Vagina (tissue), 2 donors: ENCODE measurements at places on chromosomes 3 and 15.

GRCh38 chr3:182284793-182285192 lies 508.5 kb upstream of the ATP11B start:
- no peak for DNase-seq

- no peak for DNase-seq
Observed at GRCh38 chr15:55601374-55601773, 13.2 kb upstream of the PYGO1 start.

- DNase-seq: no peak
Observed at GRCh38 chr15:35567392-35567791, 21.4 kb upstream of the DPH6 start.

- DNase-seq: no peak
Observed at GRCh38 chr15:40941068-40941527, 12.0 kb downstream of the DLL4 start.

GRCh38 chr3:104832530-104832929 lies 534.2 kb upstream of the ALCAM start:
- DNase-seq: no peak

DNA sequence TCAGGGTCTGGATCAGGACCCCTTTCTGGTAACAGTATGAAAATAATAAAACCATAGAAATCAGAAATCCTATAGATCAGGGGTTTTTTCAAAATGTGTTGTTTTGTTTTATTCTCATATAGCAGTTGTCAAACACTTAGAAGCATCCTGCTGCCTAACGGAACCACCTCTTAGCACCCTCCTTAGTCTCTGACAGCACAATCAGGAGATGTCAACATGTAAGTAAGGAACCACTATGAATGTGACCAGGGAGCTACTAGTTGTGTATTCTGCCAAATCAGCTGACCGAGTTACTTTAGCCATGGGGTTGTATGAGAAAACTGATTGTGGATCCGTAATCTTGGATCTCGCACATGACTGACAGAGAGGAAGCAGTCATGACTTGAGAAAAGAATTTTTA lies 22.2 kb downstream of the CCDC39 start:
- no peak for DNase-seq

DNA sequence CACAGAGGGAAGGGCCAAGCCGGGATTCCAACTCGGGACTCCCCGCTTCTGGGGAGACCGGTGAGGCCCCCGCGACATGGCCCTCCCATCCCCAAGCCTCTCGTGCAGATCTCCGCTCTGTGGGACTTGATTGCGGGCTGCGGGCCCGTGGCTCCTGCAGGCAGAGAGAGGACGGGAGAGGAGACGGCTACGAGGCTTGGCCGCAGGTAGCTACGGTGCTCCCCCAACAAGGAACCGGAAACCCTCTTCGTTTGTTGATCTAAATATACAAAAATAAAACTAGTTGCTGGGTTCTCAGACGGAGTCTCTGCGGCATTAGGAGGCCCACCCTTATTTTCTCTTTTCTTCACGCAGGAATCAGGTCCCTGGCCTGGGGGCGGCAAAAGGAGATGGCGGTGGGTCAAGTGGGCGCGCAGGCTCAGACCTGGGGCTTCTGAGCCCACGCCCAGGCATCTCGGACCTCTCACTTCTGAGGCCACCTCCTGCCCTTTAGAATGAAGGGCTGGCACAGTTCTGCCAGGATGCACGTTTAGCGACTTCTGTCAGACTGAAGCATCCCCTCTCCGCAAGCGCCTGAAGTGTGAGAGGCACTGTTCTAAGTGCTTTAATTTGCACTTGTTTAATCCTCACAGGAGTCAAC lies 10.9 kb downstream of the GNB5 start:
- DNase-seq: no peak

DNA sequence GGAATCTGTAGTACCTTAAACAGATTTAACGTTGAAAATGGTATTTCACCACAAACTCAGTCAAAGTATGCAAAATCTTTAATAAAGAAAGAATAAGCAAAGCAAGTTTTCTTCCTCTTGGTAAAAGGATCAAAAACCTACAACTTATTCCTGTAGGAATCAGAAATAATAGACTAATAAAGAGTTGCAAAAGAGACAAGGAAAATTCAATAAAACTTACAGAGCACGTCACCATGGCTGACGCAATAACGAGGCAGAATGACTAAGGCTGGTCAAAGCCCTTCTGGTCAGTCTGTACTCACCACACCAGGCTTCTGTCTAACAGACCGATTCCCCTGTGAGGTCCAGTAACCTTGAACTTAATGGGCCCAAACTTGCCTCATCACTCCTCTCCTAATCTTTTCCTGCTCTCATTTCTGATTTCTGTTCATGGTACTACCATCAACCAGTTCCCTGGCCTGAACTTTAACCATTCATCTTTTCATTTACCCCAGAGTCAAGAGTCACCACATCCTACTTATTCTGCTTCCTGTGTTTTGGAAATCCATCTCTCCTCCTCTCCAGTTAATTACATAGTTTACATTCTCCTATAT lies 5.0 kb downstream of the MASP1 start:
- no peak for DNase-seq

- no peak for DNase-seq
Observed at GRCh38 chr15:40511093-40511471, 40.3 kb downstream of the CHST14 start.

GRCh38 chr3:150035301-150035779 lies 64.6 kb upstream of the PFN2 start:
- no peak for DNase-seq

- DNase-seq: no peak
Observed at GRCh38 chr15:81157195-81157938, 23.3 kb downstream of the CFAP161 start.

GRCh38 chr15:90407871-90408317 lies 19.9 kb downstream of the IQGAP1 start:
- DNase-seq: no peak

DNA sequence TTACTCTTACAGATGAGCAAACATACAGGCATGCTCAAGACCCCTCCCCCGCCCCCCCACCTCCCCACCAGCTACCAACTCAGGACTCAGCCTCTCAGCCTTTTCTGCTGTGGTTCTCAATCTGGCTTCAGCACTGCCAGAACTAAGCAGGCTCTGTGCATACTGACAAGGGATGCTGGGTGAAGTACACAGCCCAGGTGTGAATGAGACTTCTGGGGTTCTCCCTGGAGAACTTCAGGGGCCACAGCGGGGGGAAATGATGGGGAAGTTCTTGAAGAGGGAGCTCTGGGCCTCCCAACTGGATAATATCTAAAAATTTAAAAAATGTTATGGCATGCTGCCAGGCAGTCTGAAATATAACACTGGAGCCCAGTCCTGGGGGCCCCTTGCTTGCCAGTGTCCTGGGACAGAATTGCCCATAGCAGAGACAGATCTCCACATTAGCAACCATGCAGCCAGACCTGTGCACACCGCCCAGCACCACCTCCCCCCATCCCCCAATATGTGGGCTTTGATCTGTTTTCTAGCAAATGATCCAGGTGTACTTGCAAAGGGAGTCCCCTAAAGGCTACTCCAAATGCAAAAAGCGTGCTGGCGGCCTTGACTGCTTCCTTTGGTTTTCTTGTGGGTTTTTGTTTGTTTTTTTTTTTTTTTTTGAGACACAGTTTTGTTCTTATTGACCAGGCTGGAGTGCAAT lies 41.4 kb downstream of the PGPEP1L start:
- DNase-seq: no peak

- DNase-seq: no peak
Observed at GRCh38 chr3:129638481-129638880, 32.0 kb upstream of the PLXND1 start.

- DNase-seq: no peak
Observed at GRCh38 chr15:62306851-62307504, 141.9 kb upstream of the C2CD4B start.

DNA sequence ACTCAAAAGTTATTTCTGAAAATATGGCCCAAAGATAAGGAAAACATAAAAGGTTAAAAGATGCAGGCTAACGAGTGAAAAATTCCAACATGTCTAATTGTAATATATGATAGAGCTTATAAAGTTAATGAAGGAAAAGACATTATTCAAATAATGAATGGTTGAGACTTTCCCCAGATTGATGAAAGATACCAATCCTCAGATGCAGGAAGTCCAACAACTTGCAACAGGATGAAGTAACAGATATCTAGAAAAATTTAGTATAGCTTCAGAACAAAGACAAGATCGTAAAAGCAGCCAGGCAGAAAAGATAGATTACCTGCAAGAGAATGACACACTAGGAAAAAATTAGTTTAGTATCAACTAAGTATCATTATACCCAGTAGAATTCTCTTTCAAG lies 546.4 kb upstream of the PPP2R3A start:
- DNase-seq: no peak

- no peak for DNase-seq
Observed at GRCh38 chr15:47409600-47409999, 307.7 kb upstream of the SEMA6D start.

DNA sequence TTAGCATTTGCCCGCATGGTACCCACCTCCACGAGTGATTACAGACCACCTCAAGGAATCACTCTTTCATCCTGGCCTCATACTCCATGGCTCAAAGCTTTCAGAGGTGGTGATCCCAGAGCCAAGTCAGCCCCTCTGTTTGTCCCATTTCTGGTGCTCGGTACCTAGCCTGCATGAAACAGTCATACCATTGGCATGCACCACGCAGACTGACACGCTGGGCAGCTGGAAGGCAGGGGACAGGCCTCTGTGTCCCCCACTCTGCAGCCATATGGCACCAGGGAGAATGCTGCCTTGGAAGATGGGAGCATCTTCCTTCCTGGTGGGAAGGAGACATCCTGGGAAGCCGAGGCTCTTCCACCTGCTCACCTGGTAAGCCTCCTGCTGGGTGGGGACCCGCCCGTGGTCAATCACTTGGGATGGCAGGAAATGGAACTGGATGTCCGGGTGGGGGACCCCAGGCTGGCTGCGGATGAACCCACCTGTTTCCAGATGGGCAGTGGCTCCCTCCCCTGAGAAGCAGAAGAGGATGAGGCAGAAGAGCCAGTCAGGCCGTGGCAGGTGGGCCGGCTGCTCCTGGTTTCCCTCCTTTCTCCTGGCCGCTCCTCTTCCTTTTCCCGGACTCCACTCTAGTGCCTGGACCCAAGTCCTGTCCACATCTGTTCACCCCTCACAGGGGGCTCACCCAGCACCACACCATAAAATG lies 26.9 kb downstream of the CHDH start:
- no peak for DNase-seq

DNA sequence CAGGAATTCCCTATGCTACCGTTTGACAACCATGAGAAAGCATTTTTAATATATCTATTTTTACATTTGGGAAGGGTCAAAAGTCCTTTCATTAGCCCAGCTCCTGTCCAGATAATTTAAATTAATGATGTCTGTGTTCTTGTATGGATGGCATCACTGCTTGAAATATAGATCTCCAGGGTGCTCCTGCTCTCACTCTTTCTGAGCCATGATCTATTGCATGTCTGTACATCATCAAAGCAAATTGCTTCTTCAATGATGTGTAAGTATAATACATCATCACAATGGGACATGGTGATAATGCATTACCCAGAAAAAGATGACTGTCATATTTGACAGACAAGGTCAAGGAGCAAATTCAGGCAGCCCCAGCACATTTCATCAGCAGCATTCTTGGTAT lies 223.6 kb upstream of the CNTN6 start:
- no peak for DNase-seq

DNA sequence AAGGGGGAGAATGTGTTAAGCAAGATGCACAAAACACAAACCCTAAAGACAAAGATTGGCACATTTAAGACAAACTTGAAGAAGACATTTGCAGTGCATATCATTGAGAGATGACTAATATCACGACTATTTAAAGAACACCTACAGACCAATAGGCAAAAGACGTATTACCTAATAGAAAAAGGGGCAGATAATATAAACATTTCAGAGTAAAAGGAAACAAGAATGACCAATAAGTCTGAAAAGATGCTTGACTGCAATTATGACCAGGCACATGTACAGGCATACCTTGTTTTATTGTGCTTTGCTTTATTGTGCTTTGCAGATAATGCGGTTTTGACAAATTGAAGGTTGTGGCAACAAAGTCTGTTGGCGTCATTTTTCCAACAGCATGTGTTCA lies 4.9 kb downstream of the HACD3 start:
- no peak for DNase-seq

DNA sequence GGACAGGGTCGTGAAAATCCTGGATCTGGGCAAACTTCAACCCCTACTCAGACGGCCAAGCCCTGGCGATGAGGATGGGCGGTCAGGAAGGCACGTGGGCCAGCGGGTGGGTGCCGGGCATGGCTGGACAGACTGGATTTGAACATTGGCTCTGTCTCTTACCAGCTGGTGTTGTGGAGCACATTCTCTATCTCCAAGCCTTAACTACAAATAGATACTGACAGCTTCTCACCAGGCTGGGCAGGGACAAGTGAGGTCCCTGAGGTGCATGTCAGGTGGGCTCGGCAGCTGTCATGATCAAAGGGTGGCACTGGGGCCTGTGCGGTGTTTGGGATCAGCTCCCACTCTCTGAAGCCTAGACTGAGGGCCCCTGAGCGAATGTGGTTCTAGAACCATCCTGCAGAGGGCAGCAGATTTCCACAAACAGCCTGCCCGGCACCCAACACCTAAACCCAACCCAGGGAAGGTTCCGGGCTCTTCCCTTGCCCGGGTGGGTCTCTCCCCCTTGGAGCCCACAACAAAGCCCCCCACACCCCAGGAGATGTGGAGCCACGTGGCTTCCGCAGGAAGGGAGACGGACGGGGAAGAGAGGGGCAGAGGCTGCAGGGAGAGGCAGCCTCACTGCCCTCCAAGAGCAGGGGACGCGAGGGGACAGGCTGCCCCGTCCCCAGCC lies 58.4 kb downstream of the RGMA start:
- DNase-seq: peak; percentile 88

- DNase-seq: no peak
Observed at GRCh38 chr3:38040401-38040800, 1.4 kb downstream of the DLEC1 start.

DNA sequence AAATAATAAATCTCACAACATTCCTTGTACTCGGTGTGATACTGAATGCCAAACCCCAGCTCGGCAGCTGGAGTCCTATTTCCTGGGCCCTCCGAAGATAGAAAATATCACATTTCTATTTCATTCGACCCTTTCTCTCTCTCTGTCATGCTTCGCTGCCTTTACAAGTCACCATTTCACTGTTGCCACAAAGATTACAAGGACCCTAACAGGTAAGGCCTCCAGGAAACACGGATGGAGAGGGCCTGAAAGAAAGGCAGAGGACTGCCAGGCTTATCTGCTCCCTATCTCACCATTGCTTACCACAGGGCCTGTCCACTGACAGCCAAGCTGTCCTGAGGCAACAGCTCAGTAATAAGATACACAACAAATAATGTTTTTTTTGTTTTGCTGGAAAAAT lies 376.5 kb downstream of the MECOM start:
- no peak for DNase-seq

DNA sequence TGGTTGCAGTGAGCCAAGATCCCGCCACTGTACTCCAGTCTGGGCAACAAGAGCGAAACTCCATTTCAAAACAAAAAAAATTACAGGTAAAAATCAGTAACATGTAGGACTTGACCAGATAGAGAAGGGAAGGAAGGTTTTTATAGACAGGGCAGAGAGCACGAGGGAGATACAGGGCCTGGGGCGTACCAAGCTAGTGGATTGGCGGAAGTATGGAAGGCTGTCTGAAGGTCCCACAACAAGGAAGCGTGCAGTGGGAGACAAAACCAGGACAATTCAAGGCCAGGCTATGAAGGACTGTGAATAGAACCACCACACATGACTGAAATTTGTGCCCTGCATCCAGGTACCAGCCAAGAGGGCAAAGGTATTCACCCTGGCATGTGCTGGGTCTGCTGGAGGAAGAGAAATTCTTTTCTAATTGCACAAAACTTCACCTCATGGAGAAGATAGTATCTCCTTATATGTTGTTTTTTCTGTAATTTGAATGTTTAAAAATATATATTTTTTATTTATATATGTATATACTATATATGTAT lies 33.0 kb upstream of the BCL2A1 start:
- no peak for DNase-seq
